ENCODE measurements at places on chromosomes 16 and 17.
A peak's percentile ranks its signal among the peaks of the same experiment; 100 is the strongest.

- DNase-seq: peak; percentile 51
These were observed 741 bp downstream of the PLK1 start for GRCh38 chr16:23679274-23679985.

DNA sequence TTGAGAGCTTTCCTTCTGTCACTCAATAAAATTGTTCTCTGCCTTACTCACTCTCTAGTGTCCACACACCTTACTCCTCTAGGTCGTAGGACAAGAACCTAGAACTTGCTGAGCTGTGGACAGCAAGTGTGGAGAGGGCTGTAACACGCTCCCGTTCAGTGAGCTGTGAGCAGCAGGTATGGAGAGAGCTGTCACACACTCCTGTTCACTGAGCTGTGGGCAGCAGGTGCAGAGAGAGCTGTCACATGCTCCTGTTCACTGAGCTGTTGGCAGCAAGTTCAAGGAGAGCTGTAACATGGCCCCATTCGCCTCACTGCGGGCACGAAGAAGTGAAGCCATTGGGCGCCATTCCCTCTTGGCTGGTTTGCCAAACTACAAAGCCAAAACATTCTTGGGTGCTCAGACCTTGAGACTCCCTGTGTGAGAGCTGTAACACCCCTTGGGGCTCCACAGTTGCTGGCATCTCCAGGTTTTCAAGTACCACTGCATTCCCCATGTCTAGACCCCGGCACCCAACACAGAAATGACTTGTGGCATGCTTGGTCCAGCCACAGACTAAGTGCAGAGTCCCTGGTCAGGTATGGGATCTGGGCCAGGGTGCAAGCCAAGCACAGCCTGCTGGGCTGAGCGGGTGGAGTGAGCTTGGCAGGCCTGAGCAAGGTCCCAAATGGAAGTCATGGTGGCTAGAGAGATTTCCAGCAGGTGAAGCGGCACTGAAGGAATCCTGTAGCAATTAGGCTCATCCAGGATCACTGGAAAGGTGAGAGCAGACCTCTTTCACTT lies 608.0 kb upstream of the CDH8 start:
- DNase-seq: no peak

DNA sequence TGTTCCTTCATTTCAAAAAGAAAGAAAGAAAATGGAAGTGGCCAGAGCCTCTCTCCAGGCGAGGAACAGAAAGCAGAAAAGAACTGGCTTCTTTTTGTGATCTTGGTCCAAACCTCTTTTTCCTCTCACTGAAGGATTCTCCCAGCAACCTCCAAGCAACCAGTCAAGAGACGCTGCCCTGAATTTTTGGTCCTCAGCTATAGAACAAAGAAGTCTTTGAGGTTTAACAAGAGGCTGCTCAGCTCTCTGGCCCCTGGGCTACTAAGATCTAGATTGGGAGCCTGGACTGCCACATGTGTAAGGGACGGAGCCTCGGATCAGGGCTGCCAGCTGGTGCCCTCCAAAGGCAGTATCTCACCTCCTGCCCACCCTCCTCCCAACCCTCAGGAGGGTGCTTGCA lies 62.6 kb downstream of the AXIN2 start:
- no peak for DNase-seq

- peak; percentile 56 for DNase-seq
These were observed 7.2 kb upstream of the MYCBPAP start for GRCh38 chr17:50501054-50501453.

- DNase-seq: no peak
These were observed 7.5 kb upstream of the TRPV3 start for GRCh38 chr17:3565143-3565542.

GRCh38 chr17:6480303-6480675 lies 36.0 kb downstream of the PIMREG start:
- DNase-seq: no peak

GRCh38 chr17:68611353-68612208 lies 10.4 kb upstream of the FAM20A start:
- DNase-seq: no peak
